Testis (tissue), 5 donors: ENCODE measurements at places on chromosomes 7 and 10. TPM values are rescaled to one million over a fixed set of nuclear protein-coding genes. Genes with fewer than 3 reads are reported as not detected.
A peak's percentile ranks its signal among the peaks of the same experiment; 100 is the strongest.

DNA sequence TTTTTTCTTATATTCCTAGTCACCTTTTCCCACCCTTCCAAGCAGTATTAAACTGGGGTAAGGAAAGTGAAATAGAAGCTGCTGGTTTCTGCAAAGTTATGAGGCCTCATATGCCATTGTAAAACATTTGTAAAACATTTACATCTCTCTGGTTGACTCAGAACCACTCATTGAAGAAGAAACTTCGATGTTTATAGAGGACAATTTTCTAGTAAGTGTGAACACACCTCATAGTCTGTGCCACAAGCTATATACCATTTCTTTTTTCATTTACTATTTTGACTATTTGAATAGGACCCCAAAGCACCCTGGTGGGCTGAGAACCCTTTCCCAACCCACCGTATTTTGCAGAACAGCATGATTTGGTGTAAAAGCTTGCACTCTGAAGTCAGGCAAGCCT is 12.9 kb upstream of the ITGB1 start:
- H3K27me3 ChIP-seq = no peaks in the 10 kb centered on the region
- no peak overlapping the region for H3K4me3 ChIP-seq
- H3K27ac ChIP-seq = no peak overlapping the region
- H3K36me3 ChIP-seq = no peaks in the 10 kb centered on the region
- no peak for DNase-seq
- H3K4me1 ChIP-seq = no peaks in the 10 kb centered on the region

- H3K27ac ChIP-seq = no peak overlapping the region
- no peaks in the 10 kb centered on the region for H3K36me3 ChIP-seq
- no peak overlapping the region for H3K4me3 ChIP-seq
- DNase-seq = no peak
Observed at GRCh38 chr7:56291-56913, 136.0 kb upstream of the FAM20C start.

DNA sequence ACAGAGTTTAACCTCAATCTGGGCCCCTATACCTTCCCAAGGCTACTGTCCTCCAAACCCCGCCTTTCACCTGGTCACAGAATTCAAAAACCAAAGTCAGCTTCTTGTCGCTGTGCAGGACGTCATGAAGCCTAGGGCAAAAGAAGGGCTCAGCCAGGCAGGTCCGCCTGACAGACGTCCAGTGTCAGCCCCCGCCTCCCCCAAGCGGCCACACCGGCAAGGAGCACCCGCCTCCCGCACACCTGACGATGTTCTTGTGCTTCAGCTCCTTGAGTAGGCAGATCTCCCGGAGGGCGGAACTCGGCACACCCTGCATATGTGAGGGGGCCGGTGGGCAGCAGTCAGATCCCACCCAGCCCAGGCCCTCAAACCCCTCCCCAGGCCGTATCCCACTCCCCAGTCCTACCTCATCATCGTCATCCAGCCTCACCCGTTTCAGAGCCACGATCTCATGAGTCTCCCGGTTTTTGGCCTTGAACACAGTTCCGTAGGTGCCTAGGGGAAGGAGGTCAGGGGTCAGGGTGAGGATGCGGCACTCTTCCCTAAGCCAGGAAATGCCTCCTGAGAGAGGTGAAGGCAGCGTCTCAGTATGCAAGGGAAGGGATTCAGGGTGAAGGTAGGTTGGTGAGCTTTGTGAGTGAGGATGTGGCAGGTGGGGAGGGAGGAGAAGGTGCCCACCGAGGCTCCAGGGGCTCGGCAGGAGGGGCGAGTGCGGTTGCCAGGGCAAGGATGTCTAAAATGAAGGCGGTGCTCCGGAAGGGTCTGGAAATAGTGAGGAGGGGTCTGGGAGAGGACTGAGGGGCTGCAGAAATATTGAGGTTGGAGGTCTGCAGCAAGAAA is 811 bp downstream of the CDK5 start:
- no peak overlapping the region for H3K27ac ChIP-seq
- H3K4me3 ChIP-seq = peak overlapping the region; percentile 93
- DNase-seq = no peak
- no peaks in the 10 kb centered on the region for H3K36me3 ChIP-seq
- no peaks in the 10 kb centered on the region for H3K27me3 ChIP-seq
- H3K4me1 ChIP-seq = peaks cover 28% of the 10 kb centered on the region

DNA sequence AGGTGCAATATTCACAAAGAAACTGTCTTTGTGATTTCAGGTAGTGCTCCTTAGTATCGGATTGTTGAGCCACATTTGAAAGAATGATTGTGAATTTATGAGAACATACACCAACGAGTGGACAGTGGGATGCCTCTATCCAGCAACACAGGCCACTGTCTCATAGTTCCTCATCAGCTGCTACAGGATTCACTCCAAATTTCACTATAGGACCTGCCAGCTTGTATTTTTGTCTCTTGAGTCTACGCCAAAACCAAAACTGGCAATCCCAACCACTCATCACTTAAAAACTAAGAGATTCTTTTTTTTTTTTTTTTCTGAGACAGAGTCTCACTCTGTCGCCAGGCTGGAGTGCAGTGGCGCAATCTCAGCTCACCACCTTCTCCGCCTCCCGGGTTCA is 964.5 kb downstream of the CNTNAP2 start:
- H3K27me3 ChIP-seq = no peaks in the 10 kb centered on the region
- H3K27ac ChIP-seq = no peak overlapping the region
- no peaks in the 10 kb centered on the region for H3K4me1 ChIP-seq
- H3K36me3 ChIP-seq = no peaks in the 10 kb centered on the region
- H3K4me3 ChIP-seq = no peak overlapping the region

GRCh38 chr7:151631570-151631952 is 111.9 kb upstream of the RHEB start:
- H3K4me3 ChIP-seq = peak overlapping the region; percentile 50
- H3K27ac ChIP-seq = peak overlapping the region; percentile 89
- DNase-seq = peak; percentile 31

DNA sequence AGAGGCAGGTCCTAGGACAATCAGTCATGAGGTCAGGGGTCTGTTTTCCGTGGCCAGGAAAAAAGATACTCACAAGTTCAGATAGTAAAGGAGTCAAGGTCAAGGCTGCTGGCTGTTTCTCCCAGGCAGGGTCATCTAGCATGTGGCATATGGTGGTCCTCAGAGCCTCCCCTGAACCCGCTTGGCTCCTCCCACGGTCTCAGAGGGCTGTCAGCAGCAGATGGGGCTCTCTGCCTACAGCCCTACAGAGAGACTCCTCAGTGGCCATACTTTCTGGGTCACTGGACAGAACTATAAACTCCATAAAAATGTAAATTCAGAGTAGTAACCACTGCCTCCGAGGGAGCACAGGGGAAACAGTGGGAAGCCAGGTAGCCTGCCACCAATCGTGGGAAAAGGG is 11.3 kb upstream of the DRGX start:
- DNase-seq = no peak
- no peak overlapping the region for H3K27ac ChIP-seq
- H3K27me3 ChIP-seq = no peaks in the 10 kb centered on the region
- no peak overlapping the region for H3K4me3 ChIP-seq
- H3K36me3 ChIP-seq = no peaks in the 10 kb centered on the region
- no peaks in the 10 kb centered on the region for H3K4me1 ChIP-seq

- no peaks in the 10 kb centered on the region for H3K27me3 ChIP-seq
- peak; percentile 28 for DNase-seq
- no peaks in the 10 kb centered on the region for H3K36me3 ChIP-seq
- H3K4me1 ChIP-seq = peaks cover 40% of the 10 kb centered on the region
- peak overlapping the region; percentile 100 for H3K27ac ChIP-seq
Observed at GRCh38 chr10:68333440-68334431, 1.0 kb upstream of the PBLD start.

Gene OGA
- 161 TPM for total RNA-seq

DNA sequence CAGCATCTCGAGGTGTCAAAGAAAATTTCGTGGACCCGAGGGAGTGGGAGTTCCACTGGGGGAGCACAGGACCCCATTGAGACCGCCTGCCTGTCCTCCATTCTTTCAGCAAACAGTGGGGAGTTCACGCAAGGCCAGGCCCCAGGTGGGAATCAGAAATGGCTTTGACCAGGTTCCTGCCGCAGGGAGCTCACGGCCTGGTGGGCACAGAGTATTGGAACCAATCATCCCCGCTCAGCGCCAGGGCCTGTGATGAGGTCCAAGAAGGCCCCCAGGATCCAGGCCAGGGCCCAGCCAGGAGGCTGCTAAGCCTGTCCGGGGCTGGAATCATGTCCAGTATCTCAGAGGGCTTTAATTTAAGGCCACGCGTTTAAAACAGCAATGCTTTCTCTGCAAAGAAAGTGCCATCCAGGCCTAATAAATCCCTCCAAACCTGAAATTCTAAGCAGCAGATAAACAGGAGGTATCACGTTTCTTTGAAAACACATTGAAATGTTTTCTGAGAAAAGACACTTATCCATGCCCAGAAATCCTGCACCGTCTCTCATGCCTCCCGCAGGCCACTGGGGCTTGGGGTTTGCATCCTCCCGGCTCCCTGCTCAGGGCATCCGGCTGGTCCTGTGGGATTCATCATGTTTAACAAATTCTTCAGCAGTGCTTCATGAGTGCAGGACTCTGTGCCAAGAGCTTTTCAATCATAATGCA is 125.7 kb downstream of the OAT start:
- no peaks in the 10 kb centered on the region for H3K4me1 ChIP-seq
- H3K27ac ChIP-seq = no peak overlapping the region
- H3K4me3 ChIP-seq = no peak overlapping the region
- no peaks in the 10 kb centered on the region for H3K36me3 ChIP-seq

- no peak for DNase-seq
- no peak overlapping the region for H3K27ac ChIP-seq
- no peaks in the 10 kb centered on the region for H3K36me3 ChIP-seq
- H3K27me3 ChIP-seq = no peaks in the 10 kb centered on the region
- H3K4me3 ChIP-seq = peak overlapping the region; percentile 24
Observed at GRCh38 chr7:155802906-155803417, 9.3 kb downstream of the SHH start.

DNA sequence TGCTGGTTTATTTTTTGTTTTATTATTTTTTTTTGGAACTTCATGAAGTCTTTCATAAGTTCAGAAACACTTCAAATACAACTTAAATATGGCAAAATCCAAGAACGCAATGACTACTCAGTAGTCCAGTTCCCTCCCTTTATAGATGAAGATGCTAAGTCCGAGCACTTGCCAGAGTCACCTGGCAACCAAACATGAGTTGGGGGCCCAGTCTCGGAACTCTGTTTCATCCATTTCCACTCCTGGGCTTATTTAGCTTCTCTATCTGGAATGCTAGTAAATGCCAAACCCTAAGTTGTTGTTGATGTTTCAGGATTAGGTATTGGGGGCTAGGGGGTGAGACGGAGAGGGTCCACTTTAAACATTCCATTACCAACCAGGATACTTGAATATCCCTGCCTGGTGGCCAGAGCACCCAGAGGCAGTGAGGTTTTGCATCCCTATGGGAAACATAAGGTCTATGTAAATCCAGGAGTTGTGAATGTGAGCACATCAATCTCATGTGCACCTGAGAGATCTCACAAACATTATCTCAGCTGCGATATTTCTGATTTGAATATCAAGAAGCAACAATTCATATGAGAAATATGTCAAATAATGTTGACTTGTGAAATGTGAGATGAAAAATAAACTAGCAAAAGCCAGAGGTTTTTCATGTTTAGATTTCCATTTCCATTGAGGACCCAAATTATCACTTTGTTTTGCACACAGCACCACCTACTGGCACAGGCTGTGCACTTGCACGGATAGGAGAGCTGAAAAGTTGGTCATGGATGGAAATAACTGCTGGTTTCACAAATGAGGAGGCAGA is 129.3 kb downstream of the PKD1L1 start:
- no peak overlapping the region for H3K27ac ChIP-seq
- no peaks in the 10 kb centered on the region for H3K36me3 ChIP-seq
- H3K27me3 ChIP-seq = no peaks in the 10 kb centered on the region
- no peaks in the 10 kb centered on the region for H3K4me1 ChIP-seq
- no peak overlapping the region for H3K4me3 ChIP-seq
- DNase-seq = peak; percentile 86

Gene OR2A5
- total RNA-seq = 0.43 TPM

- H3K36me3 ChIP-seq = no peaks in the 10 kb centered on the region
- H3K4me1 ChIP-seq = no peaks in the 10 kb centered on the region
- no peak overlapping the region for H3K4me3 ChIP-seq
- no peaks in the 10 kb centered on the region for H3K27me3 ChIP-seq
Observed at GRCh38 chr10:69636626-69637605, 6.9 kb downstream of the FAM241B start.

DNA sequence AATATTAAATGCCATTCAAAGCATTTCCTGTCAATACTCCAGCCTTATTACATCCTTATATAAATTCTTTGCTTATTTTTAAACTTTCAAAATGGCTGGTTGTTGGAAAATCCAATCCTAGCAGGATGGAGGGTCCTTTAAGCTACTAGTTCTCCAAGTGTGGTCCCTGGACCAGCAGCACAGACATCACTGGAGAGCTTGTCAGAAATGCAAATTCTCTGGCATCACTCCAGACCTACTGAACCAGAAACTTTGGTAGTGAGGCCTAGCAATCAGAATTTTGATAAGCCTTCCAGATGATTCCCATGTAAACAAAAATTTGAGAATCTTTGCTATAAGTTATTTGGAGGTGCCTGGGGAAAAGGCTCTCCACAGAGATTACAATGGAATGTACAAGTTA is 43.8 kb downstream of the CALCR start:
- H3K36me3 ChIP-seq = no peaks in the 10 kb centered on the region
- H3K4me1 ChIP-seq = no peaks in the 10 kb centered on the region
- no peak overlapping the region for H3K27ac ChIP-seq
- H3K27me3 ChIP-seq = no peaks in the 10 kb centered on the region
- DNase-seq = no peak

DNA sequence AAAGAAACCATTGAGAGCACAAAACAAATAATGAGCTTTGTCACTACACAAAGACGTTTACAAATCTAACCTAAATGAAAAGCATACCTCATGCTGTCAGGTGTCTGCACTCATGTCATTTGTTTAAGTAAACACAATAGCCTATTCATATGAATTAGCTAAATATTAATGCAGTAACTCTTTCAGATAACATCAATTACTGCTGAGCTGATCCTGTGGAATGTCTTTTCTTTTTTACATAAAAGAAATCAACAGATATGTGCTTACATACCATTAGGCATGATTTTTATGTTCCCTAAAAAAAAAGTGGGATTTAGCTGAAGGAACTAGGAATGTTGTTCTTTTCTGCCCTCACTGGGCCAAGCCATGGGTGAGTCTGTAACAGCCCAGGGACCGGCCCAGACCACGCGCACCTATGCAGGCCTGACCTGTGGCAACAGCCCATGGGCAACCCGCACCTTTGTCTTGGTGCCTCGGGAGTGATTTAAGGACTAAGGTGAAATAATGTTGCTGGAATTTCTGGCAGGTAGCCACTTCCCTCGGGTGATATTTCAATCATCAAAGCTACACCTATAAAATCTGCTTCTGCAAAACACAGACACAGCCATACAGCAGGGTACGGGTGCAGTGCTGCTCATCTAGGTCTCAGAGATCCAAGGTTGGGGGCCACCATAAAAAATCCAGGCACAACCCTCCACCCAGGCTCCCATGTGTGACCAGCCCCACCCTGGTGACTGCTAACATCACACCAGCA is 44.6 kb downstream of the FGFR2 start:
- H3K4me1 ChIP-seq = peaks cover 6% of the 10 kb centered on the region
- H3K4me3 ChIP-seq = no peak overlapping the region
- no peak for DNase-seq
- no peak overlapping the region for H3K27ac ChIP-seq

GRCh38 chr7:16431646-16432424 is 10.5 kb upstream of the CRPPA start:
- no peak overlapping the region for H3K4me3 ChIP-seq
- H3K27ac ChIP-seq = no peak overlapping the region
- H3K4me1 ChIP-seq = no peaks in the 10 kb centered on the region
- H3K36me3 ChIP-seq = no peaks in the 10 kb centered on the region

GRCh38 chr7:1325246-1325645 is 92.6 kb downstream of the UNCX start:
- DNase-seq = no peak
- H3K4me1 ChIP-seq = no peaks in the 10 kb centered on the region
- H3K4me3 ChIP-seq = no peak overlapping the region
- H3K36me3 ChIP-seq = no peaks in the 10 kb centered on the region
